Peyer's patch (tissue), 4 donors: ENCODE measurements at places on chromosomes 7 and 10. TPM values are rescaled to one million over a fixed set of nuclear protein-coding genes. Genes with fewer than 3 reads are reported as not detected.

FAM25A gene
- not detected for total RNA-seq

TMEM236 gene
- 3.3 TPM for total RNA-seq

IGFBP1 gene
- total RNA-seq, result not detected

DUSP5 gene
- 22.1 TPM for total RNA-seq

ANKRD2 gene
- total RNA-seq, result not detected

C10orf95 gene
- 0.85 TPM for total RNA-seq

AGBL3 gene
- total RNA-seq, result 8.4 TPM
